ENCODE measurements at places on chromosomes 3 and 15.

DNA sequence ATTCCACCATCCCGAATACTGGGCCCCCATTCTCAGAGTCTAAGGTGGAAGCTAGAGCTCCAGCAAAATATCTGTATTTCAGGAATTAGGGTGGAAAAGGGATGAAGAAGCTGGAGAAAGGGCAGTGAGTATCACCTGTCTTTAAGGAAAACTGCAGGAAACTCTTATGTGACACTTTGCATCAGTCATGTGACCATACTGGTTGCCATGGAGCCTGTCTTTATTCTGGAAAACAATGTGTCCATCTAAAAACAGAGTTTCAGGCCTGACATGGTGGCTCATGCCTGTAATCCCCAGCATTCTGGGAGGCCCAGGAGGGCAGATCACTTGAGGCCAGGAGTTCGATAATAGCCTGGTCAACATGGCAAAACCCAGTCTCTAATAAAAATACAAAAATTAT, 52.9 kb upstream of the FSIP1 start:
- no peak for DNase-seq

DNA sequence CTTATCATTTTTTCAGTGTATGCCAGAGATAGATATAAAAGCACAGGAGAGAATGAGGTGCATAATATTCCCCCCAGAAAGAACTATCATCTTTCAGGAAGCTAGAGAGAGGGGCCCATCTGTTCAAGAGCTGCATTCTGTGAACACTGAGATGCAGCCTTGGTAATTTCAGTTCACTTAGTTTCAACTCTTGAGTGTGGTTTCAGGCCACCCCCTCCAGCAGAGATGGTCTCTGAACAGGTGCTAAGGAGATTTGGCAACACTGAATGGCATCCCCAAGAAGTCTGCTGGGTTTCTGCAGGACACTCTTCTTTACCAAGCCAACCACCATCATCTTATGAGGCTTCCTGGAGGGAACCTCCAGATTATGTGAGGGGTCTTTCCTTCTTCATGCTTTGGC, 30.4 kb upstream of the LIMD1 start:
- no peak for DNase-seq

- no peak for DNase-seq
These were observed 1041.9 kb upstream of the NR2F2 start for GRCh38 chr15:95288626-95289025.

GRCh38 chr3:10434144-10434937, 71.0 kb downstream of the ATP2B2 start:
- DNase-seq, result no peak

GRCh38 chr3:47404431-47404876, 23.6 kb downstream of the PTPN23 start:
- no peak for DNase-seq

- DNase-seq, result no peak
These were observed 67.1 kb downstream of the MRPL46 start for GRCh38 chr15:88400084-88400483.

All from stimulated activated CD4-positive, alpha-beta T cell treated with anti-CD3 and anti-CD28 coated beads, Interleukin-2, amount 100 ng/mL, for 48 hours (primary cell).